GM12878 (cell line): ENCODE measurements at places on chromosomes 4 and X. TPM values are rescaled to one million over a fixed set of nuclear protein-coding genes. Genes with fewer than 3 reads are reported as not detected.

GRCh38 chrX:1397001-1397400, 5.1 kb upstream of the SLC25A6 start:
- DNase-seq, result no peak

- DNase-seq, result no peak
These were observed 587.5 kb upstream of the MAGEB2 start for GRCh38 chrX:29627833-29628232.

AMBN gene
- not detected in 2 replicates for polyA plus RNA-seq

DNA sequence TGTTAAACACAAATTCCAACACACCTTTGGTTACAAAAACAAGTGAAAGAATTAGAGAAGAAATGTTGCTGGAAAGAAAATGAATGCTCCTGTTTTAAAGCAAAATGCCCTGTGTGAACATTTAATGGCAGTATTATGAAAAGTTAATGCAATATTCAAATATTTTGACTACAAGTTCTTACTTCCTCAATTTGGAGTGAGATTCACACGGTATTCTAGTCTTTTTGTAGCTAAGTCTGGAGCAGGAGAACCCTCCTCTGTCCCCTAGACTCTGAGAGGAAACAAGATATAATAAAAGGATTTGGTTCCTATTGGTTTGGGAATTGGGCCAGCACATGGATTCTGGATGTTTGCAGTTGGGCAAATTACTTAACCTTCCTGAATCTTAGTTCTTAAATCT, 12.7 kb downstream of the MAD2L1 start:
- DNase-seq, result no peak

YY2 gene
- 0.80 and 1.2 TPM in 2 replicates for polyA plus RNA-seq

DNA sequence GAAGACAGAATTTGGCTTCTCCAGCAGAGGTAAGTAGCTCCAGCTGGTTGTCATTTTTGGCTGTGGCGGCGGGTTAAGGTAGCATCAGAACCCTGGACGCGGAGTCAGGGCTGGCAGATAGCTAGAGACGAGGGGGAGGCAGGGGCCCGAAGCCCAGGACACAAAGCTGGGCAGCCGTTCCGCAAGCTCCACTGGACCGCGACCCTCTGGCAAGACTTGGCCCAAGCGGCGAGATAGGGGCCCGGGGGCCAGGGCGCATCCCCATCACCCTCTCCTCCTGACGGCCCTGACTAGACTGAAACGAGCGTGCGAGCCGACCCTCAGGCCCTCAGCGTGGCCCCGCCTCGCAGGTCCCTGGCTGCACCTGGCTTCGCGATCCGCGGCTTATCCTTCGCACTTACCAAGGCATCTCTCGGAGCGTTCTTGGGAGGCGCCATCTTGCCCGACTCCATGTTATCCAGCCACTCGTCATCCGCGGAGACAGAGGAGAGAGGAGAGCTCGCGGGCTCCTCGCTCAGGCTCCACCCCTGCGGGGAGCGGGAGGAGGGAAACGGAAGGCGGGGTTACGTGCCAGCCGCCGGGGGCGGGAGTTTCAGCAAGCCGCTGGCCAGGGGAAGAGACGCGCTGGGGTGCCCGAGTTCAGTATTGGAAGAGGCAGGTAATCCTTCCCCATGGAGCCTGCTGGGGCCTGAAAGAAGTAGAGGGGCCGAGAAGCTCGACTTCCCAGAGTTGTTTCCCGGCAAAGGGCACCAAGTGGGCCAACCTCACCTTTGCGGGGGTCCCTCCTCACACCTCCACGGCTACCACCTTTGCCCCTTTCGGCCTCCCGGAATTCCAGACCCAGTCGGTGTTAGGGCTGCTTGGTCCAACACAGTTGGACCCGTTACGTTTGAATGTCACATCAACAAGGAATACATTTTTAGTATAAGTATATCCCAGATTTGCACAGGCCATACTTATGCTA, at the start of gene TAF9B:
TAF9B (minus strand) TSS at position 491 of the 964 bp plus-strand sequence; CDS start at position 452, 39 bp downstream.
- peak; percentile 51 for DNase-seq

GRCh38 chrX:57821703-57822387, 88.4 kb downstream of the ZXDA start:
- DNase-seq, result peak; percentile 13

- DNase-seq, result no peak
These were observed 44.8 kb downstream of the HMGB2 start for GRCh38 chr4:173289353-173289727.

MAGIX gene
- polyA plus RNA-seq, result 0.79 and 1.4 TPM in 2 replicates

- DNase-seq, result no peak
These were observed 514.7 kb upstream of the SPANXN1 start for GRCh38 chrX:144732588-144732987.

COL25A1 gene
- not detected in 2 replicates for polyA plus RNA-seq

MTCP1 gene
- 56.5 and 61.7 TPM in 2 replicates for polyA plus RNA-seq

- no peak for DNase-seq
These were observed 55.1 kb downstream of the RS1 start for GRCh38 chrX:18616688-18617406.

SPANXB1 gene
- polyA plus RNA-seq, result not detected in 2 replicates

GRCh38 chr4:8705161-8706145, 112.9 kb downstream of the CPZ start:
- no peak for DNase-seq

GRCh38 chr4:55902677-55903076, 46.1 kb upstream of the CEP135 start:
- no peak for DNase-seq

DNA sequence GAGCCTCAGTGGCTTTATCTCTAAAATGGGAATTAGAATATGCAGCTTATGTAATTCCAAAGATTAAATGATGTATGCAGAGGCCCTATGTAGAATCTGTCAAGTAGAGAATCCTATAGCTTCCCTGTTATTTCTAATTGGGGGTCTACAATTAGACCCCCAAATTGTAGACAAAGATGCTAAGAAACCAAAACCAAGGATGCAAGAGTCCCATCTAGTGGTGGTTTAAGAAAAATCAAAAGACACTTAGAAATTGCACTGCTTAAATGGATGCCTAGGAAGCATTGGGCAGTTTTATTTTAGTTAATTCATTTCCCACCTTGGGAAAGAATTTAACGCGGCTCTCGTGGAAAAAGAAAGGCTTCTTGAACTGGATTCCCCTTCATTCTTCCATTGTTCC, 115.2 kb downstream of the GABRA2 start:
- no peak for DNase-seq

- no peak for DNase-seq
These were observed 58.3 kb downstream of the ZFX start for GRCh38 chrX:24207826-24208225.

DNA sequence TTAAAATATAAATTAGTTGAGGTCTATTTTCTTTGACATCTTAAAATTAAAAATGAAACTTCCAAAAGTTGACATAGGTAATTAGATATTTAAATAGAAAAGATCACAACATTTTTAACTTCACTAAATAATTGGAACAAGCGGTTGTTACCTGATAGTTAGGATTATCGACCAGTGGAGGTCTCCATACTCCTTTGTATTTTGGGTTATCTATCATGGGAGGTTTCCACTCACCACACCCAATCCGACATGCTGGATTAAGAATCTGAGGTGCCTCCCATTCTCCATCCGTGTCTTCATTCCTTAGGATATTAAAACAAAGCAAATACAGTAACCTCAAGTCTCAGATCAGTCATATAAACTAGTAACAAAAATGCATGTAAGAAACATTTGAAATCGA, 22.2 kb downstream of the SCOC start:
- no peak for DNase-seq

- DNase-seq, result no peak
These were observed 34.6 kb downstream of the RTL5 start for GRCh38 chrX:72097098-72097497.

BMPR1B gene
- polyA plus RNA-seq, result not detected in 2 replicates

GRCh38 chr4:156201050-156201449, 247.4 kb upstream of the CTSO start:
- peak; percentile 17 for DNase-seq

- no peak for DNase-seq
These were observed 103.1 kb upstream of the GPRIN3 start for GRCh38 chr4:89410687-89411086.
